ENCODE measurements at places on chromosomes 12 and 14.

GRCh38 chr12:82326905-82327503, 31.2 kb downstream of the CCDC59 start:
- DNase-seq, result no peak

- DNase-seq, result no peak
These were observed 7.5 kb upstream of the G2E3 start for GRCh38 chr14:30551460-30551859.

DNA sequence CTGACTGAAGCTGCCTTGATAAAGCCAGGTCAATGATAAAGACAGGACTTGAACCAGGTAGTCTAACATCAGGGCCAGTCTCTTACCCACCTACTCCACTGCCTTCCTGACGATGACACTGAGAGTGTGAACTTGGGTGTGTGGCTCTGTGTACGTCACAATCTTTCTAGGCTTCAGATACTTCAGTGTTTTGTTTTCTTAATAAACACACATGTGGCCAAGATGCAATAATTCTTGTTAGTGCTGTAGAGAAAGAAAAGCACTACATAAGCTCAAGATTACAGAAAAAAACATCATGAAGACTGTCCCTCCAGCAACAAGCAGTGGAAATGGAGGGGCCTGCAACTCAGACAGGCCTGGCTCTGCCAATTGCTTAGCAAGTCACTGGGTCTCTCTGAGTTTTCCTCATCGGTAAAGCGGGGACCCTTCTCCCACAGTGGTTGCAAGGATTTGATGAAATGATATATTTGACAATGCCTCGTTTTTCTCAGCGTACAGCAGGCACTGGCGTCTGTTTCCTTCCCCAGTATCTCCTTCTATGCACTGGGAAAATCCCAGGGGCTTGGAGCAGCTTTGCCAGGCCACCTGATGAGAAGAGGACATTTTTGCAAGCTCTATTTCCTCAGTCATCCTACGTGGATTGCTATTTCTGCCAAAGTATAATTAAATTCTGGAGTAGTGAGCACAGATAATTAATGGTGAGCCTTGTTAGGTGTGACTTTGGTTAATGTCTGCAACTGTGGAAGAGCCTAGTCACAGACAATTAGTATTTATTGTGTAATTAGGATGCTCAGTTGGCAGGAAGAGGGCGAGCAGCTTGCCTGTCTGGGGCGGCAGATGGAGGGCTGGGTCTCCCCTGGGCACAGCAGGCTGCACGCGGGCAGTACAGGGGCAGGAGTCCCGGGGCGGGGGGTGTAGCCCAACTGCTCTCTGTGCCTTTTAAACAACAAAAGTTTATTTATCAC, 55.8 kb upstream of the CHGA start:
- DNase-seq, result no peak

DNA sequence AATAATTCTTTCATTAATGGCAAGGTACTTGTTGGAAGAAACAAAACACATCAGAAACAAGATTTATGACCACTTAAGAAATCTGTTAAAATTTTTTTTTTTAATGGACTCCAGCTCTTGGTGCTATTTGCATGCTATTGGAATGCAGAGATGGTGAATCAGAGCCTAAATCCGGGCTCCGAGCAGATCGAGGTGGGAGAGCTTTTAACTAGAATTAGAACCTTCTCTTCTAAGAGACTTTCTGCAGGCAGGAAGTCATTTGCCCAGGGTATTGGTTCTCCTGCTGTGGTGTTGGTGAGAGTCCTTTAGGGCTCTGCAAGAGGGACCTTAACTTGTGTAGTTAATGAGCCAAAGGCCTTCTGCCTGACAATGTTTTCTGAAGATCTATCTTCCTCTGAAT, 419.4 kb downstream of the SNAPC1 start:
- no peak for DNase-seq

DNA sequence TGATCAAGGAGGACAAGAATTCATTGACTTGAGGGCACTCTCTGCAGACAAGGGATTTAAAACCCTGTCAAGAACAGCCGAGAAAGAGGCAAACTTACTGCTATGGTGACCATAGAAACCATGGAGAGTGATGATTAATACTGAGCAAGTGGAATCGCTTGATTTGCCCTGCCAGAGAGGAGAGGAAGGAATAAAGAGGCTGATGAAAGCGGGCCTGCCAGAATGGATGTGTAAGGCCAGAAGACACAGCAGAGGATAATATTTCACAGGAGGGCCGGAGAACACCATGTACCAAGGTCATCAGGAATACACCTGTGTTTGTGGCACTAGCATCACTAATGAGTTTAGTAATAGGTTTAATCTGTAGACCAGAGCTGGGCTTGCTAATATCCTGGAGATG, 221.8 kb upstream of the DCN start:
- no peak for DNase-seq

DNA sequence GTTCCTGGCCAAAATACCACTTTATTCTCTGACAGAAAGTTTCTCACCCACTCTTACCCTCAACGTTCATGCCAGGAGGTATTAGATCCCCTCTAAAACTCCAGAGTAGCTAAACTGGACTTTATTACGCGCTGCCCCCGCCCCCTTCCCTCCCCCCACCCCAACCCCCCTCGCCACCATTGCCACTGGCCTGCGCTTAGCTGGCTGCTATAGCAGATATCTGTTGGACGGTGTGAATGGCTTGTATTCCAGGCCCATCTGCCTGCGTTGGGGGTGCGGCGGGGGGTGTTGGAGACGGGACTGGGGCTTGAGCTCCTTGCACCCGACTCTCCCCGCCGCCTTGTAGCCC, 564 bp upstream of the THTPA start:
- DNase-seq, result no peak

GRCh38 chr14:88030079-88030478, 25.1 kb downstream of the GPR65 start:
- no peak for DNase-seq

GRCh38 chr14:30264161-30264560, 294.8 kb upstream of the G2E3 start:
- DNase-seq, result no peak

DNA sequence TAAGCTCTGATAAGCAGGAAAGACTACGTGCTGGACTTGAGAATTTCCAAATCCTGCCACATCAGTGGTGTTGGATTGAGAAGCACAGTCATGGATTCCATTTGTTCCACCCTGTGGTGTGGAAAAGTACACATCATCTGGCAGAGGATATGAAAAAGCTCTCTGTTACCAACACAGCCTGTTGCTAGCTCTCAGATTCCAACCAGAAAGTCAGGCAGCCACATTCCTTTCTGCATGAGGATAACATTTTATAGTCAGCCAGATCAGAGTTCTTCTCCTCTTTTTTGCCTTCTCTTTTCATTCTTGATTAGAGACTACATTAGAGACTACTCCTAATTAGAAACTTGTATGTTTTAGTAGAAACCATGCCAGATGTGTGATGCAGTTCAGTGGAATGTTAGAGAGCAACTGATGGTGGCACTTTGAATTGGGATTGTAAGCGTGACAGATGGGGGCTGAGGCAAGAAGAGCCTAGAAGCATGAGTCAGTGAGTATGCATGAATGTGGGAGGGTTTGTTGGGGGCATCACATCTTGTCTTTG, 61.2 kb upstream of the STXBP6 start:
- DNase-seq, result no peak

- no peak for DNase-seq
These were observed 185.7 kb downstream of the PRKD1 start for GRCh38 chr14:29741909-29742401.

GRCh38 chr12:5114436-5114835, 70.8 kb downstream of the KCNA5 start:
- no peak for DNase-seq

DNA sequence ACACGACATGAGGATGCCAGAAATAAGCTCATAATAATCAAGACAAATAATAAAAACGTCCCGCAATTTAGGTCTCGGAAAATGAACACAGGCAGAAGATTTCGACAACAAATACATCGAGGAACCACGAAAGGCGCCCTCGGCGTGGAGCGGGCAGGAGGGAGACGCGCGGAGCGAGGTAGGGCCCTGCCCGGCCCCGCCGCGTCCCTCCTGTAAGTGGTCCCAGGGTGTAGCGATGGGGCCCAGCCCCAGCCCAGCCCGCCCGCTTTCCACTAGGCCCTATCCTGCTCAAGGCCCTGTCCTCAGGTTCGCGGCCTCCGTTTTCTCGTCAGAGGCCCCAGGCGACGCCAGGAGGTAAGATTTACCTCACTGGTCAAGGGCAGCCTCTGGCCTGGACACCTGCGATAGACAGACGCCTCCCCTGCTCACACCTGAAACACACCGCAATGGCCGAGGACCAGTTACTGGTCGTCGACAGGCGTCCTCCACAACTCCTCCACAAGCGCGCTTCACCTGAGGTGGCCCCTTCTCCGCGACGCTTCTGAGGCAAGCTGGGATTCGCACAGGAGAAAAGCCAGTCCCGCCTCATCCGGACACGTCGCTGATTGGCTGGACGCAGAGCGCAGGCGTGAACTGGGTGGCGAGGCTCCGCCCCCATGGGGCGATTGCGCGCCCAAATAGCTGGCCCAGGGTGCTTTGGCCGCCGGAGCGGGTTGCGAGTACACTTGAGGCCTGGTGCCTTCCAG, at the start of gene SYCP3:
Gene SYCP3, minus strand, starts transcription at position 543 of the 746 bp plus-strand sequence. CDS start 1,527 bp downstream, outside the sequence.
- DNase-seq, result no peak

DNA sequence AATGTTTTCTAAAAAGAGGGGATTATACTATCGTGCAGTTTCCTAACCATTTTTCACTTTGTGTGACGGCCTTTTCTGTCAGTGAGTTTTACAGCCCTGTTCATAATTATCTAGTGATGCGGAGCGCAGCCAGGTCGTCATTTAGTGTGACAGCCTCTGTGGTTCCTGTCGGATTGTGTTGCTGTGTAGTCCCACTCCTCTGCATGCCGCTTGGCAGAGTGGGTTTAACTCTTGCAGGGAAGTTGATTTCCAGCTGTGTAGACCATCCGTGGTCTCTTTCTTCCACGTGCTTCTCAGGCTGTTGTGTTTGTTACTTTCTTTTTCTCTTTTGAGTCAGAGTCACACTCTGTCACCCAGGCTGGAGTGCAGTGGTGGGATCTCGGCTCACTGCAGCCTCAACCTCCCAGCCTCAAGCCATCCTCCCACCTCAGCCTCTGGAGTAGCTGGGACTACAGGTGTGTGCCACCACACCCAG, 8.6 kb downstream of the RAN start:
- DNase-seq, result no peak

Measured in stimulated activated naive CD8-positive, alpha-beta T cell treated with anti-CD3 and anti-CD28 coated beads, Interleukin-15, amount 100 ng/mL, for 72 hours (primary cell).